ENCODE measurements at places on chromosomes 3 and 15.

DNA sequence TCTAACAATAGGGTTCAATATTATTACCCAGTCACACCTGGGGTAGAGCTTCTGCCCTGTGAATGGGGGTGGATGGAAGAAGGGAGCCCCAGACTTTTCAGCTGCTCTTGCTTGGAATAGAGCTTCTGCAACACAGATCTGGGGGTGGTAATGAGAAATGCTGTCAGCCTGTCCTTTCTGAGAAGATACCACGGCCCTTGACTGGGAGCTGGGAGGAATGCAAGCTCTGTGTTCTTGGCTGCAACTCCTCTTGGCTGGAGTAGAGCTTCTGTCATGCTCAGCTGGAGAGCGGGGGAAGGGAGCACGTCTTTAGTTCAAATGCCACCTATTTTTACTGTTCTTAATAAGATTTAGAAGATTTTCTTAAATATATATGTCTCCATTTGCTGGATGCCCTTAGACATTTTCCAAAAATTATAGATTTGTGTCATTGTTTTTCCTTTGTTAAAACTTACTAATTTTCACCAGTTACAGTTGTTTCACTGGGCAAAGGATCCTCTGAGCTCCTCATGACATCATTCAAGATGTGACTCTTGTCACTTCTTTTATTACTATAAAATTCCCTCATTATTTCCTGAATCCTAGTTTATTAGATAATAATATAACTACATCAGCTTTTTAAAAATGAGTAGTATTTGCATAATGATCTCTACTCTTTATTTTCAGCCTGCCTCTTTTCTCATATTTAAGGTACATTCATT, 180.0 kb upstream of the TGFBR2 start:
- no peak for DNase-seq

- no peak for DNase-seq
Measured at GRCh38 chr15:55283379-55284147, 6.0 kb downstream of the RAB27A start.

DNA sequence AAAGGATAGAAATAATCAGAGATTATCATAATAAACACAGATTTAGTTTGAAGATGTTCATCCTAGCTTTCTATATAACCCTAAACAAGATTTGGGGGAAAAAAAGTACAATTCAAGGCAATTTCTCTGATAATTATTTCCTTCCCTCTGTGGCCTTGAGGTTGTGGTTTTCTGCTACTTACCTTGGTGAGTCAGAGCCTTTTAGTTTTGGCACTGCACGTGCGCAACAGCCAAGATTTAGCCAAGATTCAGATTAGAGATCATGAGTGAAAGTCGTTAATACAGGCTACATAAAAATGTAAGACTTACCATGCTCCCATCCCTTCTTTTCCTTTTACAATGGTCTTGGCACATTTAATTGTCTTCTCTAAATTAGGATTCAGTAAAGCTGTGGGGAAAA, 6.7 kb downstream of the LYZL4 start:
- DNase-seq: no peak

DNA sequence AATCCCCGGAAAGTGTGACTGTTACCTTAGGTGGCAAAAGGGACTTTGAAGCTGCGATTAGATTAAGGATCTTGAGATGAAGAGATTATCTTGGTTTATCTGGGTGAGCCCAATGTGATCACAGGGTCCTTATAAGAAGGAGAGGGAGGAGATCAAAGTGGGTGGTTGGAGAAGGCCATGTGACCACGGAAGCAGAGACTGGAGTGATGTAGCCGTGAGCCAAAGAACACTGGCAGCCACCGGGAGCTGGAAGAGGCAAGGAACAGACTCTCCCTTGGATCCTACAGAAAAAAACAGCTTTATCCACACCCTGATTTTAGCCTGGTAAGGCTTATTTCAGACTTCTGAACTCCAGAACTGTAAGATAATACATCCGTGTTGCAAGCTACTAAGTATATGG, 29.9 kb downstream of the CRABP1 start:
- no peak for DNase-seq

- DNase-seq: no peak
Measured at GRCh38 chr3:7843441-7843840, 658.2 kb upstream of the LMCD1 start.

Measured in naive thymus-derived CD8-positive, alpha-beta T cell (primary cell).